ENCODE measurements at places on chromosomes 2 and 18.
A peak's percentile ranks its signal among the peaks of the same experiment; 100 is the strongest.

DNA sequence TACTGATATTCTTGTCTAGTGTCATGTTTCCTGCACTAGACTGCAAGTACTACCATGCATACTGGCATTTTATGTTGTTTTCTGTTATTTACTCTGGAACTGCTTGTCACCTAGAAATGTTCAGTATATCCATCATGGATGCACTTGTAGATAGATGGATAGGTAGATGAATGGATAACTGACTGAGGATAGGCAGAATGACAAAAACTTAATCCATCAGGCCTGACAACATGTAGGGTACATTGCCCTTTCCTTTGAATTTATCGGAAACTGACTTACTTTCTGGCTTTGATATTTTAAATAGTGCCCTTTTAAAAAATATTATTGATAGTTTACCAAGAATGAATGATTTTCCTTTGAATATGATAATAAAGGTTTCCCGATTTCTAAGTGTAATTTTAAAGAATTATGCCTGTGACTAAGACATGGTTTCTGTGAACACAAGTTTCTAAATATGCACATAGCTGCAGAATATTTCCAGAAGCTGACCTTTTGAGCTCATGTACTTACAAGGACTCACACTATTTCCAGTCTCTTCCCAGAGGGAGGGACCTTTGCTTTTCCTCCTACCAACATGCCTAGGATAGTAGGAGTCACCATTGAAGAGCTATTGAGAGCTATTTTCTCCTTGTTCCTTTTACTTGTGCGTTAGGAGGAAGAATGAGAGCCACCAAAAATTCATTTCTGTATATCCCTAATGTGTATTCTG lies 81.3 kb downstream of the ANKRD12 start:
- no peak for DNase-seq

DNA sequence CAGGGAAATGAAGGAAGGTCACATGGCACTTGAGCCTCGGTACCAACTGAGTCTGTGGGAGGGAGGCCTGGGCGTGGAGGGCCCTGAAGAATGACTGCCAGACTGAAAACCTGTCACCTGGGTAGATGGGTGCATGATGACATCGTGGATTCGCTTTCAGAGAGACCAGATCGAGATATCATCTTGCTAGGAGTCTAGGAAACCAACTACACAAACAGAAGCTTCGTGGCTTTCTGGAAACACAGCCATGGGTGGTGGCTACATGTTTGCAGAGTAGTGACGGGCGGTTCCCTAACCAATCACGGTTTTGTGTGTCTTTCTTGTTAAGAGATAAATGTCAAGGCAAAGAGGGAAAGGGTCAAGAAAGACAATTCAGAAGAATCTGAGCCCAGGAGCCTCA lies 155.0 kb downstream of the EIPR1 start:
- no peak for DNase-seq

DNA sequence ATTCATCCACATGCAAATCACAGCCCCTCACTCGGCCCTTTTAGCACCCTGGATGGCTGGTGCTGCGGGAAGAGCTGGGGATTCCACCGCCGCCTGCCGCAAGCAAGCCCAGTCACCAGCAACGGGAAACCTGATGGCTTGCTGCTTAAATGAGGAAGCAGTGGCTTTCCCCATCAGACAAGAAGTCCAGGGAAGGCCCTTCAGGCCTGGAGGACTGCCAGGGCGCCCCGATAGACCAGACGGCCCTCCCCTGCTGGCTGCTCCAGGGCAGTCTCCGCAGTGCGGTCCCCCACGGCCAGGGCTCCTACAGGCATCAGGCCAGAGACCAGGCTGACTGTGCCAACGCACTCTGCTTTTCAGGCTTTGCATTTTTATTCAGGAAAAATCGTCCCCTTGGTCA lies 439.1 kb downstream of the EIPR1 start:
- no peak for DNase-seq

DNA sequence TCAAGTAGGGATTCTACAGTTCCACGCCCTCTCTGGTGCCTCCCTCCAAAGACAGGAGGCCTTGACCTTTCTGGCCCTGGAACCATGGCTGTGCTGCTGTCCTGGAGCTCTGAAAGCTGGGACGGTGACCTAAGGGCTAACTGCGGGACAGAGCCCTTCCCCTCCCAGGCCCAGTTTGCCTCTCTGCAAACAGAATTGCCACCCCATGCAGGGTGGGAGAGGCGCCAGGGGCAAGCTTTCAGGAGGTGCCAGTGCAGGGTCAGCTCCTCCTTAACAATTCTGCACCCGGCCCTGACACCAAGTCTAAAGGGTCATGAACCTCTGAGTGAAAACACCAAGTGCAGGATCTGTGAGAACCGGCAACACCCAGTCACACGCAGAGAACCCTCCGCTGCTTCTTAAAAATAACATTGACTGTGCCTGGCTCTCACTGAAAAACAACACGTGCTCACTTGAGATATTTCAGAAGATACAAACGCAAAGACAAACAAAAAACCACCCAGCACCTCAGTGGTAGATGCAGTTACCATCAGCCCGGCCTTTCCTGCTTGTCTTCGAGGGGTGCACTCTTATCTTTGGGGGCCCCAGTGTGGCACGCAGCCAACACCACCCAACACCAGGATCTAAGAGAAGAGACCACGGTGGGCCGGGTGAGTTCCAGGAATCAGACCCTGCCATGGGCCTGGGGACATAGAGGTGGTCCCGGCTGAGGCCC lies 1.1 kb upstream of the SNED1 start:
- no peak for DNase-seq

GRCh38 chr2:238727585-238728329 lies 120.1 kb upstream of the TWIST2 start:
- no peak for DNase-seq

DNA sequence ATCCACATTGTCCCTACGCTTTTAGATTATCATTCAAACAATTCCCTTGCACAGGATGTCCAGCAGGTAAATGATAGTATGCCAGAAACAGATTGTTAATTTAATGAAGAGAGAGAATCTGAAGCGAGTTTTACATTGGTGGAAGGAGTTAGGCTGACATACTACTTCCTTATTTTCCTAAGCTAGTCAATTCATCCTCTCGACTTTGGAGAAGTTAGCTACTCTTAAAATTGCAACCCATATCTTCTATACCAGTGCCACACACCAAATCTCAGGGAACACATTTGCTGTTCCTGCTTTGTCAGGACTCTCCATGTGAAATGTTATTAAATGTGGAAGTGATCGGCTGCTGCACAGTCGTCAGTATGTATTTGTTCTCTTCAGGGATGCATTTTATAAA lies 249.2 kb downstream of the NAPG start:
- DNase-seq, result no peak

DNA sequence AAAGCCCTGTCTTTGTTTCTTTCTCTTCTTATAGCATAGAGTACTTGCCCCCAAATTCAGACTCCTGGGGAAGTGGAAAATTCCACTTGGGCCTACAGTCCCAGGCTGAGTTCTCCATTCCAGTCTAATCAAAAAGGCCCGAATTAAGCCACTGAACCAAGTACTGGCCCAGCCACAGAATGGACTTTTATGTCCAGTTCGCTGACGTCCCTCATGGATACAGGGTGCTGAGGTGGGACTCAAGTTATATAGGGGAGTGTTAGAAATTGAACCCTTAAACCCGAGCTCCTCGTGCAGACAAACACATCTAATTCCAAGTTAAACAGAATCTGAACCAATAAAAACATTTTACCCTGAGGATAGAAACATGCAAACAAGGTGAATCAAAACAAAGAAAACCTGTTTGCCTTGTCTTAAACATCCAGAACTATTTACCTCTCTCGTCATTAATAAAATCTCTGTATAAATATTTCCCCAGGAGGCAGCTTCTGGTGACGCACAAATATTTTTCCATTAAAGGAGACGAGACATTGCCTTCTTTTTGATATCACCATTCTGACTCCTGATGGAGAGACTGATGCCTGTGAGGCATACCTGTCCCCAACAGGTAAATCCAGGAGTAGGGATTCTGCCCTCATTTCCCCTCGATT lies 136.8 kb upstream of the ARL4C start:
- DNase-seq, result no peak

DNA sequence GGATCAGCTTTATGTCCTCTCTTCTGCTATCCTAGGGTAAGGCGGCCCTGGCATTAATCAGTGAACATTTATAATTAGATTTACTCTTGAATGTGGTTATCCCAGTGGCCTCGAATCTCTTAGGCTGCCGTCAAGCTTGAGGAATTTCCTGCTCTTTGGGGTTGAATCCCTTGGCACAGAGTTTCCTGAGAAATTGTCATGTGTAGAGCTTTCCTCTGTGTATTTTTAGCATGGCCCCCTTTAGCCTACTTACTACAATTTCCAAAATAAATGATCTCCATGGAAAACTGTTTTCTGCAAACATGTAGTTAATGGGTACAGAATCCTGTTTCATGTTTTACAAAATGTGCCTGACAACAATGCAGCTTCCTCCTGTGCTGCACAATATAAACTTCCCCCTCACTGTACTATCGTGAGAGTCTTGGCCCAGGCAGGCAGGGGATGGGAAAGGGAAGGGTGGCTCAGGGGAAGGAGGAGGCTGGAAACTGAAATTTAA lies 18.1 kb downstream of the NCAPH start:
- no peak for DNase-seq

- no peak for DNase-seq
Observed at GRCh38 chr2:236107942-236108625, 60.1 kb downstream of the GBX2 start.

DNA sequence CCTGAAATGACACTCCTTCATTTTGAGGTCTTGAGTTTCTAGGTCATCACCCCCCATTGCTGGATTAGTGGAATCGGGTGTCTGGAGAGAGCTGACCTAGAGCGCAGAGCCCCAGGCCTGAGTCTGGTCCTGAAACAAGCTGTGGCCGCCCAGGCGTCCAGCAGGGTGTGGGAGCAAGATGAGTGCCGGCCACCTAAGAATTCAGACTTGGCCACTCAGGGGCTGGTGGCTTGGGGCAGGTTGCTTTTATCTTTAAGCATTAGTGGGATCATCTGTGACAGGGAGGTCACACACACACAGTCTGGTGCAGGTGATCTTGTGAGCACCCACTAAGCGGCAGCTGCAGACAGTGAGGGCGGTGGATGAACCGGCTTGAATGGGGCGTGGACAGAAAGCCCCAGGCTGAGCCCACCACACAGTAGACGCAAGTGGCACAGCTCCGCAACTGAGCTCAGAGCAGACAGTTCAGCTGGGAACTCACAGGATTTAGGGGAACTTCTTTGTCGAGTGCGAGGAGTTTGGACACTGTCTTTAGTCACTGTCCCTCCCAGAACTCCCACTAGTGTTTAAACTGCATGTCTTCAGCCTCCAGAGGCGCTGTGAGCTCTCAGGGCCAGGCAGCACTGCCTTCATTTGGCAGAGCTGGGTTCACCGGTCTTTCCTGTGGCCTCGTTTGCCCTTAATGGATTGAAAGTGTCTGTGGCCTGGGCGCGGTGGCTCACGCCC lies 21.5 kb downstream of the ITGB1BP1 start:
- DNase-seq, result no peak

DNA sequence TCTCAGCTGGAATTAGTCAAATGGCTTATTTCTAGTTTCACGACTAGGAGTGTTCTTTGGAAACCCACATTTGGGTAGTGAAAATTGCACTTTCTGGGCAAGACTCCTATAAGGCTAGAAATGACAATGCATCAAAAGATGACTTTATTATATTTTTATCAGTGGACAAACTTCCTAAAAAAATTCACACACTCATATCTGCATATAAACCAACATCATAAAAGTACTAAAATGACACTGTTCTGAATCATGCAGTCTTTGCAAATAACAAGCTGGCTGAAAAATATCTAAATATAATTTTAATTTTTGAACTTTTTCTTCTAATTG lies 17.6 kb downstream of the MXD1 start:
- no peak for DNase-seq

DNA sequence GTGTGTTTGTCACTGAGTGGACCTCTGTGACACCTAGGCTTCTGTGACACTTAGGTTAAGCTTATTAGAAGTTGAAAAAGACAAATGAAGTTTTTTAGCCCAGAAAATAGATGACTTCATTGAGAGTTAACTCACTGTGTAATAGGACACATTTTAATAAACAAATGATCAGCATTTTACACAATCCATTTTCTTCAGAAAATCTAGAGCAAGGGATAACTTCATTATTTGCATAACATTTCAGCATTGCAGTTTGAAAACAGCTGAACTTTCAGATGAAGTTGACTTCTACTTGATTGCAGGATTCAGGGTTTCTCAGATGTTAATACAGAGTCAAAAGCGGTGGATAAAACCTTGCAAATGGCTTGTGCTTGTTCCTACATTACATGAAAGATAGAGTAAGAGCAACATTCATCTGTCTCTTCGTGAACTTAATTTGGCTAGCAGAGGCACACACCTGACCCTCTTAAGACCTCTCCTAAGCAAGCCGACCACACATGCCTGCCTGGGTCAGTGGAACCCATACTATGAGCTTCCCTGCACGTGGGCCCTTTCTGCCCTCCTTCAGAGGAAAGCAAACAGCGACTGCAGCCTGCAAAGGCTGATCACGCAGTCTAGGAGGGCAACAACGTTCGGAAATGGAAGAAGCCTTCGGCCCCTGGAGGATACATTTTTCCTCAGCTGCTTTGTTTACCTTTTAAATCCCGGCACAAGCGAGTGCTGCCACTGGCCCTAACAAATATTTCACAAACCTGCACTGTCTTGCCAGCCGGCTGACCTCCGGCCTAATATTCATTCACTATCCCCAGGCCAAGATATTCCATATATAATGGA lies 16.6 kb downstream of the ITGB1BP1 start:
- no peak for DNase-seq

DNA sequence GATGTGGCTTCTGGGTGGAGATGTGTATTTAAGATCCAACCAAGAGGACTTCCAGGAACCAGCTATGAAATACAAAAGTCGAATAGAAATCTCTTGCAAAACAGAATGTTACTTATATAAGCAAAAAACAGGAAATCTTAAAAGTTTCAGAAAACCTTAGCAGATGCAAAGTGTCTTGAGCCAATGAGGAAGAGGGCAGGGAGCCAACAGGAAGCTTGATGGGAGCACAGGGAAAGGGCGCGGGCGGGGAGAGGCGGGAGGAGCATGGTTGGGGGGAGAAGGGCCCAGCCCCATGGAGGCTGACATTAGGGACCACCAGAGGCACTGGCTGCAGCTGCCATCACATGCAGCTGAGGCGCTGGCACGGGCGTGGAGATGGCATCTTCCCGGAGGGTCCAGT lies 203.3 kb downstream of the SNTG2 start:
- no peak for DNase-seq

GRCh38 chr2:161161074-161161706 lies 962 bp downstream of the TANK start:
- no peak for DNase-seq

DNA sequence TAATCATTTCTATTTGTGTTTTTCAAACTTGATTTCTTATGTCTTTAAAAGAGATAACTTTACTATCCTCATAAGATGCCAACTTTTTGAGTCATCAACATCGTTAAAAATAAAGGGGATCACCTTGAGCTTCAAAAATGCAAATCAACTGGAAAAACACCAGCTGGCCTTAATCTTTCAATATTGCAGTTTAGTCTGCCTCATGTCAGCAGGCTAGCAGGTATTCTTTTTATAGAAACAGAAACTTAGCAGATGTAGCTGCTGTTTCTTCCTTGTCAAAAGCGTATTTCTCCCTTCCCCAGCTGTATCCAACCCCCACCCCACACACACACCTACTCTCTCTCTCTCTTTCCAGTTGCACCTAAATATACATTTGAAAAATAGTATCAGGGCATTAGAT lies 154.1 kb upstream of the ZNF804A start:
- DNase-seq, result peak; percentile 18

Measured in germinal center (tissue), 1 donor.